T-helper 17 cell (primary cell): ENCODE measurements at places on chromosomes 11 and 22. TPM values are rescaled to one million over a fixed set of nuclear protein-coding genes. Genes with fewer than 3 reads are reported as not detected.

Gene C11orf86
- total RNA-seq: not detected

Gene HSPB2
- total RNA-seq: not detected

Gene PIWIL4
- total RNA-seq: 1.3 TPM

Gene KCNJ11
- 0.70 TPM for total RNA-seq

Gene CRYAB
- not detected for total RNA-seq

Gene PTH
- not detected for total RNA-seq

Gene CWC15
- 77.0 TPM for total RNA-seq

Gene GRAP2
- total RNA-seq: 195 TPM

Gene PDE2A
- 4.9 TPM for total RNA-seq

Gene DBX1
- total RNA-seq: not detected

Gene CDC45
- total RNA-seq: 0.32 TPM

Gene SLC37A2
- total RNA-seq: 0.52 TPM

Gene MISFA
- total RNA-seq: 1.9 TPM

Gene GTSE1
- 0.57 TPM for total RNA-seq

Gene P2RY6
- not detected for total RNA-seq

Gene C11orf87
- not detected for total RNA-seq

Gene SPDYC
- total RNA-seq: 0.68 TPM

Gene P2RY2
- 0.55 TPM for total RNA-seq

Gene OR5B21
- total RNA-seq: 0.50 TPM

Gene ARFGAP3
- total RNA-seq: 32.1 TPM

Gene FAM180B
- total RNA-seq: 0.23 TPM

Gene MED17
- 61.8 TPM for total RNA-seq

Gene SCGB1C1
- not detected for total RNA-seq

Gene UPK3A
- total RNA-seq: not detected

Gene PPP6R2
- 63.7 TPM for total RNA-seq

Gene EIF3L
- total RNA-seq: 517 TPM

Gene PANX1
- 7.1 TPM for total RNA-seq

Gene MUC5AC
- not detected for total RNA-seq

Gene INS
- not detected for total RNA-seq

Gene PHF21B
- total RNA-seq: not detected

Gene MTCH2
- 19.9 TPM for total RNA-seq

Gene OR2AG1
- total RNA-seq: not detected
